ENCODE measurements at places on chromosomes 3 and 15. TPM values are rescaled to one million over a fixed set of nuclear protein-coding genes. Genes with fewer than 3 reads are reported as not detected.

The CHRNA5 gene
- 2.7 TPM for total RNA-seq

The TTLL13 gene
- total RNA-seq = 1.4 TPM

The CILP gene
- not detected for total RNA-seq

The ARHGAP31 gene
- total RNA-seq = 4.2 TPM

The CFAP100 gene
- not detected for total RNA-seq

The PIGZ gene
- total RNA-seq = 2.2 TPM

The CACNA2D3 gene
- not detected for total RNA-seq

The KNG1 gene
- total RNA-seq = not detected

The MAP6D1 gene
- 1.1 TPM for total RNA-seq

The HTR3E gene
- total RNA-seq = not detected

The REC114 gene
- total RNA-seq = not detected

The CFAP20DC gene
- 0.27 TPM for total RNA-seq

The CADM2 gene
- total RNA-seq = not detected

The TNFSF10 gene
- total RNA-seq = 362 TPM

The SLC2A2 gene
- not detected for total RNA-seq

The ZNF621 gene
- total RNA-seq = 23.6 TPM

The RTP1 gene
- not detected for total RNA-seq

The VWA5B2 gene
- total RNA-seq = not detected

The ILDR1 gene
- 0.37 TPM for total RNA-seq

The ADCY5 gene
- not detected for total RNA-seq

The UACA gene
- 0.80 TPM for total RNA-seq

The MYO9A gene
- total RNA-seq = 11.9 TPM

The PAK6 gene
- 0.22 TPM for total RNA-seq

The CYP1A2 gene
- not detected for total RNA-seq

The ABCC5 gene
- total RNA-seq = 20.9 TPM

The C15orf62 gene
- 0.56 TPM for total RNA-seq

The FBXL22 gene
- 1.1 TPM for total RNA-seq

The ELL3 gene
- total RNA-seq = 0.34 TPM

The CCDC191 gene
- total RNA-seq = 2.6 TPM

The GPR149 gene
- not detected for total RNA-seq

The GOLGA8R gene
- 8.4 TPM for total RNA-seq

The SEMA3G gene
- total RNA-seq = not detected

The CCR4 gene
- 42.5 TPM for total RNA-seq

The DIPK2A gene
- 18.9 TPM for total RNA-seq

The GOLGA6D gene
- total RNA-seq = not detected

The UPK1B gene
- not detected for total RNA-seq

The SEMA3B gene
- 1.2 TPM for total RNA-seq

The PDZRN3 gene
- total RNA-seq = not detected

The TICRR gene
- 15.4 TPM for total RNA-seq

The LXN gene
- 12.0 TPM for total RNA-seq

The HYAL1 gene
- 0.29 TPM for total RNA-seq

The GSK3B gene
- 44.8 TPM for total RNA-seq

The CFAP91 gene
- total RNA-seq = 0.17 TPM

The SCN11A gene
- 0.07 TPM for total RNA-seq

The ARHGEF26 gene
- total RNA-seq = 0.07 TPM

The KBTBD13 gene
- not detected for total RNA-seq

The PTH1R gene
- not detected for total RNA-seq

The GOLGA8Q gene
- 7.2 TPM for total RNA-seq

The ANKUB1 gene
- not detected for total RNA-seq

The GOLGA8G gene
- not detected for total RNA-seq
